Renal cortex interstitium (tissue), 15 donors: ENCODE measurements at places on chromosomes 7 and 10.

- DNase-seq: no peak
These were observed 2.6 kb downstream of the ZNF777 start for GRCh38 chr7:149458235-149458634.

GRCh38 chr7:93185303-93186027, 37.3 kb upstream of the SAMD9L start:
- no peak for DNase-seq

DNA sequence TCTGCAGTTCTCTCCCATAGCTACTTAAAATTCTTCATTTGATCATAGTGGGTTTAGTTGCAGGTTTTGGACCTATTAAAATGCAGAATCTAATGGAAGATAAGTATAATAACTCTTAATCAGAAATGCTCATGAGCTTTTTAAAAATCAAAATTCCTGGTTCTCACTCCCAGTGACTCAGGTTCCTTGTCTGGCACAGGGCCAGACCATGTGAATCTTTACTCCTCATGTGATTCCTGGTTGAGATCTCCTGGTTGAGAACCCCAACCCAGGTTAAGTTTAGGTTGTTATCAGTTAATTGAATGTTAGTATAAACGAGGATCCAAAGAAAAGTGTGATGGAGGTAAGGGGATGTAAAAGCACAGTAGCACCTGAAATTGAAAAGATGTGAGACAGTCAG, 17.5 kb upstream of the TRUB1 start:
- no peak for DNase-seq

- no peak for DNase-seq
These were observed 59.2 kb downstream of the CDHR3 start for GRCh38 chr7:106022193-106022821.

DNA sequence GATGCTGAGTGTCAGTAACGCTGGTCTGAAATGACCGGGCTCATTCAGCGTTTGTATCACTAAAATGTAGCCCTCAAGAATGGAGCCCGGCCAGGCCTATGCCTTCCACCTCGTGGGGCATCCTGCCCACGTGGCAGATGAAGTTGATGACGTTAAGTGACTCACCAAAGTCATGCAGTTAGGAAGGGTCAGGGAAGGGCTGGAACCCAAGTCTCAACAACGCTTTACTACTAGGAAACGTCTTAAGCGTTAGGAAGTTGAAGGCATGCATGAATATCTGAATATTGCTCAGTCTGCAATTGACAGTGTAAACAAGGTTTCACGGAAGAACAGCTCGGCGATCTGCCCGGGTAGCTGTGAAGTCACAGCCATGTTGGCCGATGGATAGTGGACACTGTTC, 14.0 kb upstream of the UBE3C start:
- DNase-seq: no peak

DNA sequence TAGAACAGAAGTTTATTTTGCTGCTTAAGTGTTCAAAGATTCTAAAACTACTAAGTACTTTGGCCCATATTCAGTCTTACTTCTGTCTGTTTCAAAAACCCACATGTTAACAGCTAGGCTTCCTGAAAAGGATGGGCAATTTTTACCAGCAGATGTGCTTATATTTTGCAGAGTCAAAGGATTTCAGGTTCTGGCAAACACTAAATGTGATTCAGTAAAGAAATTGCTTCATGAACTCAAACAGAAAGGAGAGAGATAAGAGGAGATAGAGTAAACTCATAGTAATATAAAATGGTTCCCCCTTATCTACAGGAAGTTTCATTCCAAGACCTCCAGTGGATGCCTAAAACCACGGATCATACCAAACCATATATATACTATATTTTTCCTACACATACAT, 248.5 kb downstream of the AGMO start:
- no peak for DNase-seq

DNA sequence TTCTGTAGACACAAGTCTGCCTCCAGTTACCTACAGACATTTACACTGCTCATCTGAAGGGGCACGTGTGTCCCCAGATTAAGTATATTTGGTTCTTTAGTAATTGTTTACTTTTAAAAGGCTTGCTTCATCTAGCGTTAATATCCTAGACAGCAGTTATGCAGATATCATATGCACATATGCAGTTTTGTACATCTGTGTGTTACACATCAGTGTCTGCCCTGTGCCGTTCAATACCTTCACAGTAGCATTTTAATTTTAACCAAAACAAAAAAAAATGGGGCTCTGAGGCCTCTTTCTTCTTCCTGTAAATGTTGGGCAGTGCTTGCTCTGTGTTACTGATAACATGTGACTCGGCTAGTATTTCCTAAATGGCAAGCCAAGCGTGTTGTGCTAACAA, 331.4 kb upstream of the MGMT start:
- no peak for DNase-seq

DNA sequence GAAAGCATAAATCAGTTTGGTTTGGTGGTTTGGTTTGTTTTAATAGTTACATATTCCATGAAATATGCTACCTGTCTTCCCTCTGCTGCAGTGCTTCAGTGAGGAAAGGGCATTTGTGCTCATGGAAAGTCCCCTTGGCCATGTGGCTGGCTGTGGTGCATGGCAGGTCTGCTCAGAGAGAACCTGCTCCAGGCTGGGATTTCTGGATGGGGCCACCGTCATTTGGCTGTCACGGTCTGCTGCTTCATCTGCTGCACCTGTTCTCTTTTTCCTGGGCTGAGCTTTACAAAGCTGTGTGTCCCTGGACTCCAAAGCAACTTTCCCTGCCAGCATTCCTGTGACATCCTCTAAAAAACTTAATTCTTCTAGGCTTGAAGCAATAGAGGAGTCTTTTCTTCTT, 8.9 kb downstream of the CDK14 start:
- DNase-seq: no peak

DNA sequence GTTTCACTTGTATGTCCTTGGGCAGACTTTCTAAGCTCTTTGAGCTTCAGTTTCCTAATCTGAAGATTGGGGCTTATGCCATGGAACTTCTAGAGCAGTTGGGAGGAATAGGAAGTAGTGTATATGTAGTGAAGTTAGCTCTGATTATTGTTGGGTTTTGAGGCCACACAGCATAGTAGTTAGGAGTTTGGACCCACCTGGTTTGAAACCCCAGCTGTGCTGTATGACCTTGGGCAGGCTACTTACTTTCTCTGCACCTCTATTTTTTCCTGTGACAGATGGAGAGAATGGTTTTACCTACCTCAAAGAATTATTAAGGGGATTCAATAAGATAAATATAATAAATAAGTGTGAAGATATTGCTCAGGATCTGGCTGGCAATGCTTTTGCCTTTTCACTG, 61.4 kb upstream of the ADRB1 start:
- DNase-seq: no peak

- no peak for DNase-seq
These were observed 9.7 kb downstream of the ASB10 start for GRCh38 chr7:151177310-151177709.

GRCh38 chr7:150341263-150342120, at the start of gene RARRES2:
Gene RARRES2 (minus strand): TSS chr7:150341629. CDS start chr7:150340609, 1,020 bp downstream.
- no peak for DNase-seq

DNA sequence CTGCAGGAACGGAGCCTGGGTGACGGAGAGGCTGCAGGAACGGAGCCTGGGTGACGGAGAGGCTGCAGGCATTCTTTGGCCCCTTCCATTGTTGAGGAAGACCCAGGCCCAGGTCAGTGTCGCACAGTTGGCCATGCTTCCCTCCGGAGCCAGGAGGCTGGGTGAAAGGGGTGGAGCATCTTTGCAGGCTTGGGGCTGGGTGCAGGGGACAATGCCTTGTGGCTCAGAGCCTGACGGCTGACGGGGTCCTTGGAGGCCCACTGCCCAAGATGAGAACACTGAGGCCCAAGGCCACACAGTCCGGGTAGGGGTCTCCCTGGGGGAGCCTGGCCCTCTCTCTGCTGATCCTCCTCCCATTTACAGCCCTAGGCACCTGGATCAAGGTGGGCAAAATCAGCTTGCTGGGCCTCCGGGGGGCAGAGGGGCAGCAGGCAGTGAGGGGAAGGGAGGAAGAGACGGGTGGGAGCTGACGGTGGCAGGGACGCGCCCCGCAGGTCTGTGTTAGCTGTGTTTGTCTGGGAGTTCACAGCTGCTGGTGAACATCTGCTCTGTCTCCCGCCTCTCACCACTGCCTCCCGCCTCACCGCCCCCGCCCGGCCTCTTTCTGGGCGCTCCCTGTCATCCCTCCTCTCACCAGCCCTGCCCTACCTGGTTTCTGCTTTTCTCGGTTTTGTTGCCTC, 30.6 kb upstream of the PCBD1 start:
- peak; percentile 38 for DNase-seq

DNA sequence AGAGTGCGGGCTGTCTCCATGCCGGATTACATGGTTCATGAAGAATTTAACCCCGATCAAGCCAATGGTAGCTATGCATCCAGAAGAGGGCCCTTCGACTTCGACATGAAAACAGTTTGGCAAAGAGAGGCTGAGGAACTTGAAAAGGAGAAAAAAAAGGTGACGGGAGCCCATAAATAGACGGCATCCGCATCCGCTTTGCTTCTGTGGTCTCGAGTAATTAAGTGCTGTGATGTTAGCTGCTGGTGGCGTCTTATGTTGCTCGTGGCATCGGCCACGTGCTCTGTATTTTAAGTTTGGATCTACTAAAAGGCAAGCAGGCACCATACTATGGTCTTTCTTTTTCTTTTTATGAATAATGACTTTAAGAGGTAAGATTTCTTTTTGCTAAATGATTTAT, 11.1 kb downstream of the C7orf57 start:
- no peak for DNase-seq

GRCh38 chr10:126904818-126905701, at the start of gene DOCK1:
Gene DOCK1 (plus strand): TSS chr10:126905428. CDS start chr10:126905518, 90 bp downstream.
- DNase-seq: peak; percentile 64

DNA sequence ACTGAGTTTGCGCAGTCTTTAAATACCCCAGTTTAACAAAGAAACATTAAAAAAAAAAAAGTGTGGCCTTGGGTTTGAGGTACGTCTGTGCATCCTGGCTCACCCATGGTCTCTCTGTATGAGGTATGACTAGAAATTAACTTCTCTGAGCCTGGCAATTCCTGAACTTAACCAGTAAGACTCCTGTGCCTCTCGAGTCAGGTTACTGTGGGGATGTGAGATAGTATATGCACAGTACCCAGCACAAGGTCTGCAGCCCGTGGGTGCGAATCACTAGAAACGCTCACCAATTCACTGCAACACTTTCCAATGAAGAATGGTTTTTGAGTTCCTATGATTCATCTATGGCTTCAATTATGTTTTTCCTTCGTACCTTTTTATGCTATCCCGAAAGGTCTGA, 149.9 kb downstream of the SFMBT2 start:
- DNase-seq: no peak

- DNase-seq: no peak
These were observed 6.9 kb downstream of the CHPF2 start for GRCh38 chr7:151238924-151239836.

GRCh38 chr7:158617737-158618128, 30.1 kb upstream of the PTPRN2 start:
- no peak for DNase-seq

DNA sequence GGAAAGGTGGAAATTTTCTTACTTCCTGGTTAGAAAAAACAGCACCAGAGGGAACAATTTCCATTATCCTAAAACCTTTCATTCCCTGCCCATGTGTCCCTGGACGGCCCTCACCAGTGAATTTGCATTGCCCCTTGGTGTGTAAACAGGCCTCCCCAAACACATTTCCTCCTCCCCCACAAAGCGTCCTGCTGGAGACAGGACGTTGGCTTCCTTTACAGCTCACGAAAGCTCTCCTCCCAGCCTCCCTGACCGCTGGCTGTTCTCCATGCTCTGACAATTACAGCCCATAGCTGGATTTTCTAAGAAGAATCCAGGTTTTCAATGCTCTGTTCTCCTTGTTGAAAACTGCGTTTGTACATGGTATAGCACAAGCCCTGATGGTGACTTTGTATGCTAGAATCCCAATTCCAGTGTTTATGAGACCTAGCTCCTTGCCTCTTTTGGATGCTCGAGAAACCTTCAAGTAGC, 724.2 kb upstream of the CELF2 start:
- peak; percentile 15 for DNase-seq

DNA sequence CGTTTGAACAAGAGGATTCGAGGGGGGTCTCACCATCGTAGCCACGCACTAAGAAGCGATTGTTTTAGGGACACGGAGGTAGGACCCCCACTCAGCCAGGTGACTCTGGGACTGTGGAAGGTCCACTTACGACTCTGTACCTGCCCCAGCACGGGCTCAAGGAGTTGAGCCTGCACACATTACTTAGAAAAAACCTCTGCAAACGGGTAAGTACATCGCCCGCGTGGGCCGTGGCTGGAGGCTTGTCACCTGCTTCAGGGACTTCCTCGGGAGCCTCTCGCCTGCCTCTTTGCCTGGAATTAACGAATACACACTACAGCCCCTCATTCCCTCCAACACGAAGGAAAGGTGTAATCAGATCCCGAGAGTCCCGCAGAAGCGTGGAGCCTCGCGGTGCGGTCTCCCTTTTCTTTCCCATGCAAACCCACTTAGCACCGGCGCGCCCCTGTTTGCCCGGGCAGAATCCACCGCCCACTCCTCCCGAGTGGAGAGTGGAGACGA, 826 bp downstream of the PODXL start:
- DNase-seq: no peak

- no peak for DNase-seq
These were observed 914 bp downstream of the ZNF37A start for GRCh38 chr10:38094927-38095574.

- no peak for DNase-seq
These were observed 51.5 kb downstream of the EGFR start for GRCh38 chr7:55070271-55070743.
